AG04450 (cell line): ENCODE measurements at places on chromosomes 2 and 18.
A peak's percentile ranks its signal among the peaks of the same experiment; 100 is the strongest.

GRCh38 chr2:133843091-133843490 lies 274.8 kb upstream of the NCKAP5 start:
- DNase-seq, result no peak

- no peak for DNase-seq
Observed at GRCh38 chr2:172674034-172674967, 61.3 kb upstream of the RAPGEF4 start.

DNA sequence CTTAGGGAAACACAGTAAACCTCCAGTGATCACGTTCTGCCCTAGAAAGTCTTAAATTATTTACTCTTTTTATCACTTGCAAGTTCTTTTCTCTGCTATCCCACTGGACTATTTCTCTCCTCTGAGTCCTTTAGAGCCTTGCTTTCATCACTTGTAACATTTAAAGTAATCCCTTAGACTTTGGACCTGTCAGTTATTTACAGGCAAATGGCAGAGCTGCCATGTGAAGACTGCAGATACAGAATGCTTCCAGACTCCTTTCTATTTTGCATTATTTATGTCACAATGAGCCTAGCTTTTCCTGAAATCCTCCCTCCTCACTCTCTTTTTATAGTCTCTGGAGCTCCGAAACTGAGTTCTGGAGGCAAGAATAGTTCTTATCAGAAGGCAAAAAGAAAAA lies 325.6 kb upstream of the TRIB2 start:
- DNase-seq, result no peak

DNA sequence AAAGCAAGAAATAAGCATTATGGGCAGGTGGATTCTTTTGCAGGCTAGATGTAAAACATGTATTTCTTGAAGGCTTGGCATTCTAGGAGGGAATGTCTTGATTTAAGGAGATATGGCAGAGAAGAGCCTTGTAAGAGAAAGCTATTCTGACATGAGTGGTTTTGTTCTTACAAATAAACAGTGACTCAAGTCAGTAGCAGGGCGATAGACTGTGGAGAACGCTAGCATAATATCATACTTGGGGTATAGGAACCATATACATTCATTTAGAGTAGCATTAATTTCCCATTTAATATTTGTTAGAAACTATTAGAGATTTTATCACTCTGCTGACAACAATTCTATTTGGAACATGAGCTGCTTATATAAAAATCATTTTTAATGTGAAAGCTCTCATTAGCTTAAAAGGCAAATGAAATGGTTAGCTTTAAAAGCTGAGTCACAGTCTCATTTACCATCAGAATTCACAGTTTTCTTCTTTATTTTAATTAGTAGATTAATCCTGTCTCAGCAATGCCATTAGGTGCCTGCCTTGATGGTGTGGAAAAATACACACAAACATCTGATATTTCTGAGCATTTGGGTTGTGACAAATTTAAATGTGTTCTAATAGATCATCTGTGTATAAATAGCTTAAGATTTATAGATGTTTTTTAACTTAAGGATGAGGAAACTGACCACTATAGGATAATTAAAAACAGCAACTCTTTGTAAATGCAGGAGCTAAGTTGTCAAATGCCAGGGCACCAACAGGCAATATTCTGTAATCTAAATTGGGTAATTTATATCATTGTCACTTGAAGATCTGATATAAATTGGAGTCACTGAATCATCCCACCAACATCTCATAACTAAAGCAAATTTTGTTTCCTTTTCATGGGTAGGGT lies 276.7 kb downstream of the PLCL1 start:
- DNase-seq, result no peak

- no peak for DNase-seq
Observed at GRCh38 chr2:237297421-237298150, 116.4 kb downstream of the COL6A3 start.

DNA sequence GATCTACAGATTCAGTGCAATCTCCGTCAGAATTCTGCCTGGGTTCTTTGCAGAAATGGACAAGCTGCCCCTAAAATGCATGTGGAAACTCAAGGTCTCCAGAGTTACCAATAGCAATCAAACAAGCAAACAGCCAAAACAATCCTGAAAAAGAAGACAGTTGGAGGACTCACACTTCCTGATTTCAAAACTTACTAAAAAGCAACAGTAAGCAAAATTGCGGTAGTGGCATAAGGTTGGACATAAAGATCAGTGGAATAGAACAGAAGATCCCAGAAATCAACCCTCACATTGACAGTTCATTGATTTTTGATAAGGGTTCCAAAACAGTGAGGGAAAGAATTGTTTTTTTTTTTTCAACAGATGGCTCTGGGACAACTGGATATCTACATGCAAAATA lies 59.7 kb downstream of the NPPC start:
- DNase-seq, result no peak

DNA sequence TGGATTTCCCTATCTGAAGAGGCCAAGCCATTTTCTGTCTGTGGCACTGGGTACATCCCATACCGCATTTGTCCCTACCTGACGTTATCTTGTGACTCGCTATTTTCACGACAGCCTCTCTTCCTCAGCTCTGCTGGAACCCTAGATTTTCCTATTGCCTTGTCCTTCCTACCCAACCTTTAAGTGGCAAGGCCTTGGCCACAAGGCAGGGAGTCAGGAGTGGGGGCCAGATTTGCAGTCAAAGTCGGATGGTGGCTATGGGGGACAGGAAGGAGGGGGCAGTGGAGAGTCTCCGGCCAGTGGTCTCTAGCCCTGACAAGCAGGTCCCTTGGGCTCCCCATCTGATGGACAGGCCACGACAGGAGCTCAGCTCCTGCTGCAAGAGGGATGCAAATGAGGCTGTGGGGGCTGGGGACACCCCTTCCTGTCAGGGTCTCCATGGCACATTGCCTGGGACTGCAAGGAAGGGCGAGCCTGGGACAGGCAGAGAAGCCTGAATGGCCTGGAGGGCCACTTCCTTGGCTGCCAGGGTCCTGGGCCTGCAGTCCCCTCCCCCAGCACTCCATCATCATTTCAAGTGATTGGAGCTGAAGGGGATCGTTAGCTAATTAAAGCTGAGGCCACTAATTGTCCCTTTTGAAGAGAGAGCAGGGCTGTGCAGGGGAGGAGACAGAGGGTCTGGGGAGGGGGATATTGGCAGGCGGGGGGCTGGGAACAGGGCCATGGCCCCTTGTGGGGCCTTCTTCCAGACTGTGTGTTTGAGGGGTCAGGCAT lies 6.3 kb upstream of the ECEL1 start:
- DNase-seq, result no peak

DNA sequence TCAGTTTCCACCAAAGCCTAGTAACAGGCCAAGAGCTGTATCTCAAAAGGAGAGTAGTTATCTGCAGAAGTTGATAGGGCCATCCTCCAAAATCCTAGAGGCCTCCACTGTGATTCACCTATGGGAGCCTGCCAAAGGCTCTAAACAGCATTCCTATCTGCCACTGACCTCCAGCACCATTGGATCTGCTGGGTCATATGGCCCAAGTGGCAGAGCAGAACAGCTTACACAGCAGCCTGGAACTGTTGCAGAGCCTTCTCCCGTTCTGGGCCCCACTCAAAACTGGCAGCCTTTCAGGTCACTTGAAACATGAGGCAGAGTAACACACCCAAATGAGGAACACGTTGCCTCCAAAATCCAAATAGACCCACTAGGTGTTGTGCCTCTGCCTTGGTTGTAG lies 345.2 kb upstream of the RND3 start:
- DNase-seq, result no peak

DNA sequence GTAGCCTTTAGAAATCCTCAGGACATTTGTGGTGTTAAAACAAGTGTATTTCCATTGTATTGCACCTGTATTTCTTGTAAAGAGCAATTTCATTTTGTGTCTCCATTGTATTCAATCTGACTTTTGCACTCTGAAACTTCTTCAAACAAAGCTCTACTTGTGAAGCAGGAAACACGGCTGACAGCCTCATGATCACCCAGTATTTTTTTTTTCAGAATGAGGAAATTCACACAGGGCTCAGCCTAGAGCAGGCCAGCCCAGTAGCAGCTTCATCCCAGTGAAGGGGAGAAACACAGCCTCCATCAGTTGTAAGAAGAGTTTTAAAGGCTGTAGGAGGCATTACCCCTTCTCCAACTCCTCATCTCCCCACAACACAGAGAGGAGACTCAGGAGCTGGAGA lies 175.9 kb upstream of the KLHL29 start:
- no peak for DNase-seq

DNA sequence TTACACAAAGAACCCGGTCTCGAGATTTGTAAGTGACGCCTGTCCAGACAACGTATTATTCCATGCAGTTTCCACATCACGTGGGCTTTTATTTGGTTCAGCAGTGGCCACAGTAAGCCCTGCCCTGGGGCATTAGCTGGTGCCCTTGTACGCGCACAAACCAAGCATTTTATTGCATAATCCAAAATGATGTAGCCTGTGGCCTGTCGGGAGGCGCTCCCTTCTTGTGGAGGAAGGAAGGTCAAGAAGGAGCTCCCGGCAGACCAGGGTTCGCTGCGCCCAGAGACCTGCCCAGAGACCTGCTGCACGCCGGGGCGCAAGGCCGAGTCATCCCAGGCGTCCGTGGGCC lies 179.6 kb upstream of the ALKAL2 start:
- no peak for DNase-seq

- DNase-seq, result no peak
Observed at GRCh38 chr2:110143982-110144381, 28.4 kb upstream of the MALL start.

GRCh38 chr18:46894124-46894523 lies 23.2 kb downstream of the PIAS2 start:
- no peak for DNase-seq

DNA sequence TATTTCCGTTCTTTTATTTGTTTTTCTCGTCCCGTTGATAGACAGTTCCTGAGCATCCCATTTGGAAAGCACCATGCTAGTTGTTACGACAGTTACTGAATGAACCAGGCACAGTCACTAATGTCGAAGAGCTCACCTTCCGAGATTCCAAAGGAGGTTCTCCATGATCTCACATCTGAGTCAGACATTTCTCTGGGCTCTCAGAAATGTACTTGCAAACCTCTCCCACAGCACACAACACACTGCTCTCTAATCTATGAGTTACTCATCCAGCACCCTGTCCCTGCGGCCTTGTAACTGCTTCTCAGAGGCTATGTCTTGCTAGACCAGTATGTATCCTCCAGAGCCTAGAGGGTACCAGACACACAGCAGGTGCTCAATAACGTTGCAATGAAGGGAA lies 174.7 kb downstream of the DNER start:
- no peak for DNase-seq

DNA sequence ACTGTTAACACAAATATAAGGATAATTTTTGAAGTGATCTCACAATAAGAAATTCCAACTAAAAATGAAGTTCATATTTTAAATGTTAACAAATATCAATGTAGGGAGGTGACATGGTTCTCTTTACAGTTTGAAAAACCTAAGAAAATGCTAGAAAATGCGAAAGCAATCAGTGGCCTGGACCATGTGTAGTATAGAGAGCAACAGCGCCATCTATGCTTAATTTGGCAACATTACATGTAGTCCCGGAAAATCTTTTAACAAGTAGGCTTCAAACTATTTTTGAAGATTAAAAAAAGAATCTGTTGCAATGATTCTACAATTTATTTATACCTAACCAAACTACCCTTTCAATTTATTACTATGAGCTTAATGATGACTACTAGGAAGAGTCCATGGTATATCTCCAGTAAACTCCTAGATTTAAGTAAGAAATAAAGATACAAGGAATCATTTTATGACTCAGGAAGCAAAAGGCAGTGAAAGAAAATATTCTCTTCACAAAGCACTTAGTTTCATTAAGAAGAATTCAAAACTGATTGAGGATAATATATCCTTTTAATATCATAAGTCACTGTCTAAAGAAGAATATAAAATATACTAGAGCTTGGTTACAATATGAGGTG lies 33.3 kb downstream of the NDUFA10 start:
- peak; percentile 29 for DNase-seq

DNA sequence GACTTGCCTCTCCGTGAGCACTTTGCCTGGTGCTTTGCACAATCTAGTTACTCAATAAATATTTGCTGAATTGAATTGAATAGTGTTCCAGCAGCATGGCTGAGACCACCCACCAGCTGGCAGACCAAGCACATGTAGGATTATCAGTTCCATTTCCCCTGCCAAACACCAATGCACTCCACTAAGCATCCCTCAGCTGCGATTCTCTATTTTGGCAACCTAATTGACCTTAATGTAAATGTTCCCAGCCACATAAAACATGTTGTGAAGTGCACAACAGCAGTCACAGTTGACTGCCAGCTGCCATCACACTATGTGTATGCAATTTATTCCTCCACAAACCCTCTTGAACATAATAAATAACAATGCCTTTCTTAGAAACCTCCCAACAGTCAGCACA lies 1879.4 kb upstream of the PIK3C3 start:
- DNase-seq, result no peak
